Activated T-helper 17 cell treated with anti-CD3 and anti-CD28 coated beads, Interleukin-2, amount 50 U/mL, for 72 hours (primary cell): ENCODE measurements at places on chromosomes 6 and 20. TPM values are rescaled to one million over a fixed set of nuclear protein-coding genes. Genes with fewer than 3 reads are reported as not detected.
A peak's percentile ranks its signal among the peaks of the same experiment; 100 is the strongest.

Gene PLG
- total RNA-seq, result not detected

Gene KIF6
- total RNA-seq, result not detected

Gene AVP
- not detected for total RNA-seq

GRCh38 chr6:33700391-33701050 is 11.0 kb downstream of the UQCC2 start:
- ATAC-seq, result peak; percentile 88

GRCh38 chr6:26241033-26241895 is 123.7 kb upstream of the BTN3A2 start:
- peak; percentile 67 for ATAC-seq

- ATAC-seq, result no peak
Observed at GRCh38 chr6:156687789-156688619, 89.2 kb upstream of the ARID1B start.

- no peak for ATAC-seq
Observed at GRCh38 chr6:220312-220711, 72.0 kb upstream of the DUSP22 start.

DNA sequence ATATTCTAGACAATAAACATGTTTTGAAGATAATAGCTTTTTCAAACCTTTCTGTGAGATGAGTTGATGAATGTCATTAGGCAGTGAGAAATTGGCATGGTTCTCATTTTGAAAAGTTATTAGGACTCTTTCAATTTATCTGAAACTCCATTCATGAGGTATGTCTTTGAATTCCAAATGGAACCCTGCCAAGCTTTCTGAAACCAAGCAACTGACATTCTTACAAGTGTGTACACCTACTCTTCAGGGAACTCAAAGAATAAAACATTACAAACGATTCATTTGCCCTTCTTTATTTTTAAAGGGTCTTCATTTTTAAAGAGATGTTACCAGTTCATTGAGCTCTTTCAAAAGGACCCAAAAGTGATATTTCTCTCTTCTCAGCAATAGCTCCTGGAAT is 2.1 kb upstream of the TRDN start:
- no peak for ATAC-seq

GRCh38 chr20:21230686-21231085 is 72.4 kb upstream of the XRN2 start:
- ATAC-seq, result no peak
